ENCODE measurements at places on chromosomes 13 and 19.

- peak; percentile 53 for DNase-seq
These were observed 390.5 kb upstream of the HTR2A start for GRCh38 chr13:47287291-47287751.

DNA sequence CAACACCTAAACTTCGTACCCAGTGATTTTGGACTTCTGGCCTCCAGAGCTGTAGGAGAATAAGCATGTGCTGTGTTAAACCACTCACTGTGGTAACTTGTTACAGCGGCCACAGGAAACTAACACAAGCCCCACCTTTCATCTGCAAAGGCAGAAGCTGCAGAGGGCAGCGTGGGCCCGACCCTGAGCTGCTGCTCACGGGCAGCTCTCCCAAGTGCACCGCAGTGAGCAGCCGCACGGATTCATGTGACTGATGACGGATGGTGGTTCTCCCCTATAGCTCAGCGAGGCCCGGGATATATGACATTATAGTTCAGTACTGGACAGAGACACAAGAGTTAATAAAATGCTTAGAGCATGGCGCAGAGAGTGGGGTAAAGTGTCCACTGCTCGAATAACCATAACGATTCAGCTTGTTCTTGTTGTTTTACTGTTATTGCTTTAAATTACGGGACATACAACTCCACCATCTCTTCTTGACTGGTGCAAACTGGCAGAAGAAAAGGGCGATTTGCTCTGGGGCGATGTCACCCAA lies 21.9 kb downstream of the VRK3 start:
- DNase-seq, result no peak

DNA sequence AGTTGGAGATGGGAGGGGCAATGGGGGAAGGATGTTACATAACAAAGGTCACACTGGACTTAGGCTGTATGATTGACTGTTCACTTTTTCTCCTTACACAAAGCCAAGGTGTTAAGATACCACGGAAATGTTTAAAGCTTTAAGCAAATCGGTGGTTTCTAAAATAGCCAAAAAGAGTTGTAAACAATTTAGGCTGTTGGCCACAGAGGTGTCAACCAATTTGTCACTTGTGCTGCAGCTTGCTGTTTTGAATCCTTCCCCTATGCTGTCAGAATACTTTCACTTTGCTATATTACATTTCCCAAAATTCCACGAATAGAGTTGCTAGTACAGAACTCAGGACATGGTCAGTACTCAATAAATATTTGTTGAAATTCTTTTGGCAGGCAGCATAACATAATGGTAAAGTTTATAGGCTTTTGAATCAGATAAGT lies 149.3 kb downstream of the VWA8 start:
- no peak for DNase-seq

DNA sequence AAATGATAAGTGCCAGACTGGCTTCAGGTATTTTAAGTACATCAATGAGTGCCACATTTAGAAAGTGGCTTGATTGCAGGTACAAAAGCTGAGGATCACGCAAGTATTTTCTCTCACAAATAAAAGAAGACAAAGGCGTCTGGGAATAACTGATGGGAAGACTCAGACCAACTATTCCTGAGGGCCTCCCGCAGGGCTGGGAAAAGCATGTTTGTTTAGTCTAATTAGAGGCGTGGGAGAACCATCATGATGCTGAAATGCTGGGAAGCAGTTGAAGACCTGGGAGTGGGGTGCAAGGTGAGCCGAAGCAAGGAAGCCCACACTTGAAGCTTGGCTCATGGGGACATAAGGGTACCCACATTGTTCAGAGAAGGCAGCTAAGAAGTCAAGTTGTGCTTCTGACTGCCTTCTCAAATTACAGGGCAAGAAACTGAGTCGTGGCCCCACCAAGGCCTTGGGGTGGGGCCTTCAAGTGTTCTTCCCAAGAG lies 536.0 kb downstream of the MYO16 start:
- DNase-seq, result no peak

GRCh38 chr13:112241288-112241687 lies 134.9 kb upstream of the SPACA7 start:
- no peak for DNase-seq

DNA sequence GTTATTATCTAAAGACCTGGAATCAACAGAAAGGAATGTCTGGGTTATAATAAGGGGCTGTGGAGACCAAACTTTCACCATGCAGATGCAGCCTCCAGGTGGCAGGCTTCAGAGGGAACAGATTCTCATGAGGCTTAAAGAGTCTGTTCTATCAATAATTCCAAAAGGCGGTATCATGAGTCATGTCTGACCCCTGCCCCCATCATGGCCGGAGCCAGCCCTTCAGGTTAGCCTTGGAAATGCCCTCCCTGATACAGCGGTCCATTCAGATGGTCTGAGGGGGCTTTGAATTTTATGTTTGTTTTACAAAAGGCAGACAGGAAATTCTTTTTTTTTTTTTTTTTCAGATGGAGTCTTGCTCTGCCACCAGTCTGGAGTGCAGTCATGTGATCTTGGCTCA lies 21.7 kb upstream of the LAMP1 start:
- DNase-seq, result peak; percentile 14

DNA sequence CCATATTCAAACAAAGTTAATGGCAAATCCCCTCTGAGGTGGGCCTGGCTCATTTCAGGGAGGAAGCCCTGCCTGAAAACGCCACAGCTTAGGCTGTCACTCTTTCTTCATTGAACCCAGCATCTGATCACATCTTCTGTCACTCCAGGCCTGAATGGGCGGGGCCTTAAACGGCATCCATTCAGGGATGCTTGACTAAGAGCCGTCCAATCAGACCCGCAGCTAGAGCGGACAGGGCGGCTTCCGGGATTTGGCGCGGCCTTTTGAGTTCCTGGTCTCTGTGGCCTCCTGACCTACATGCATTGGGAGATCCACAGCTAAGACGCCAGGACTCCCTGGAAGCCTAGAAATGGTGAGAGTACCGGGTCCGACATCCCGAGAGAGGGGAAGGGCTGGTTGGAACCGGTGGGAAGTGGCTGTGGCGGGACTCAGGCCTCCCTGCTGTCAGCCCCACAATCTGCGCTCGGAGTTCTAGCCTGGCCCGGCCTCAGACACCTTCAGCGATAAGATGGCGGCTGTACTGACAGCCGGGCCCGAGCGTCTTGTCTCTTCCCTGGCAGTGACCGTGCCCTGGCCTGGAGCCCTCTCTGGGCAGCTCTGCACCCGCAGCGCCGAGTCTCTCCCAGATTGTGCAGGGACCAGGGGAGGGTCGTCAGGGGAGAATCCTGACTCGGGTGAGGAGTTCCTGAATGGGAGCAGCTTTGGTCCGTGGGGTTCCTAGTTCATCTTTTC lies at the start of gene ZNF723:
Gene ZNF723, plus strand, starts transcription at position 261 of the 732 bp plus-strand sequence. Its CDS starts 89 bp downstream, at position 350.
- DNase-seq, result no peak

DNA sequence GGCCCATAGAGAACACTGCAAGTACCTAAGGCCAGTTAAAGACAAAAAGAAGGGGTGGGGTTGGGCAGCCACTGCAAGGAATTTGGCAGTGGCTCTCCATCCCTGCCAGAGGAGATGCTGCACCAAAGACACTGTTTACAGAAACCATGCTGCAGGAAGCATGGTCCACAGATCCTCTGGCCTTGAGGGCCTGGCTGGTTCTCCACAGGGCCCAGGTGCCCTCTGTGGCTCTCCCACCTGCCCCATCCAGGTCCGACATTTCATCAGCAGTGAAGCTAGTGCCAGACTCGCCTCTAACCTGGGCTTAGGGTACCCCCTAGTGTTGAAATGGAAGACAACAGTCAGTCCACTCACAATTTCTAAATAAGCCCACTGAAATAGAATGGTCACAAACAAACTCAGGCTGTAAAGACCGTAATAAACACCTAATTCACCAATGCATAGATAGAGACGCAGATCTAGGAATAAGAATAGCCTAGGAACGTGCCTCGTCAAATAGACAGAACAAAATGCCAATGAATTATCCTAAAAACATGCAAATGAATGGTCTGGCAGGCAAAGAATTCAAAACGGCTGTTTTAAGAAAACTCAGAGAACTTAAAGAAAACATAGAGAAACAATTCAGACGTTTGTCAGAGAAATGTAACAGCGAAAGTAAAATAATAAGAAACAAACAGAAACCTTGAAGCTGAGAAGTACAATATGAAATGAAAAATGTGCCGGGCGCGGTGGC lies 23.3 kb downstream of the LYPD4 start:
- no peak for DNase-seq

- DNase-seq, result no peak
These were observed 98.9 kb downstream of the ESD start for GRCh38 chr13:46698014-46698413.
